Activated T-helper 1 cell treated with Interleukin-2 at 50 U/mL for 16 hours (primary cell): ENCODE measurements at places on chromosomes 2 and 18.

GRCh38 chr18:35775887-35776286 lies 194.3 kb downstream of the GALNT1 start:
- no peak for DNase-seq

DNA sequence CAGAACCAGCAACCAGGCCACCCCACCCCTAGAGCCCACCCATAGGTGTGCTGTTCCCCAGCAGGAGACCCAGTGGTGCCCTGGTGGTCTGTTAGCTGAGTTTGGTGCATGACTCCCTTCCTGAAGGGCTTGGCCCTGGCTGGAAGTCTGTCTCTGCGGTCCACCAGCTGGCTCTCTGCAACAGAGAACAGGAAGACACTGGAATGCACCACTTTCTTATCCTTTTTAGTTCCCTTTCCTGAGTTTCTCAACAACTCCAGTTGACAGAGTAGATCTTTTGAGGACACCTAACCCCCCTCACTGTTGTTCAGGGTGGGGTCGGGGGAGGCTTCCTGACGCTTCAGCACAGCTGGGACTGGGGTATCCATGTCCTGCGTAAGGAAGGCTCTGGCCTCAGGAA lies 11.9 kb upstream of the RPL37A start:
- DNase-seq, result no peak

GRCh38 chr2:64092502-64092901 lies 51.7 kb downstream of the PELI1 start:
- DNase-seq, result no peak

- DNase-seq, result no peak
Observed at GRCh38 chr2:38174646-38175423, 98.9 kb upstream of the CYP1B1 start.

DNA sequence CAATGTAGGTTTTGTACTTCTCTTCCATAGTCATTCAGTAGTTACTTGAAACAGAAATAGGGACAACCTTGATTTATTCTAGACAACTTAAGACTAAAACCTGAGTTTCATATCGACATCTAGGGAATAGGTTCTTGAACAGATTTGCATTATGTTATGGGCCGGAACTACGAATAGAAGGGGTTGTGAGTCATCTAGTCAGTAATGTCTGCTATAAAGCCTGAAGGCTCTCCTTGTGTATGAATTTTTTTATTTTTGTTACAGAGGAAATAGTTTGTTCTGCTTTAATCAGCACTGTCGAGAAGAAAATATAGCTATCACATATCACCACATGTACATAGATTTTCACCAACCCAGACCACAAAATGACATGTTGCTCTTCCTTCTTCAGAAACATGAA lies 17.3 kb upstream of the TRIM43 start:
- DNase-seq, result no peak

DNA sequence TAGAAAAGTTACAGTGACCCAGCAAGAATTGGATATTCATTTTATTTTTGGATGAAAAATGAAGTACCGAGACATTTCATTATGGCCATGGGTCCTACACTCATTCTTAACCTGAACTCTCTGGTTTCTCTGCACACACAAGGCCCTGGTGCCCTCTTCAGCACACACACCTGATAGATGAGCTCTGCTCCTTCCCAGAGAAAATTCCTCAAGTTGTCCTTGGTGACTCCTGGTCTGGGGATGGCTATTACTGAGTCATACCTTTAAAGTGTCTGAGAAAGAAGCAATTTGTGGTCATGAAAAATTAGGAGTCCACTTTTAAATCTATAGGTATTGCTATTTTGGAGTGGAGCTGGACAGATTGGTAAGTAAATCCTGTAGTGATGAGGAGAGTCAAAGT lies 311.5 kb downstream of the CDH2 start:
- DNase-seq, result no peak

DNA sequence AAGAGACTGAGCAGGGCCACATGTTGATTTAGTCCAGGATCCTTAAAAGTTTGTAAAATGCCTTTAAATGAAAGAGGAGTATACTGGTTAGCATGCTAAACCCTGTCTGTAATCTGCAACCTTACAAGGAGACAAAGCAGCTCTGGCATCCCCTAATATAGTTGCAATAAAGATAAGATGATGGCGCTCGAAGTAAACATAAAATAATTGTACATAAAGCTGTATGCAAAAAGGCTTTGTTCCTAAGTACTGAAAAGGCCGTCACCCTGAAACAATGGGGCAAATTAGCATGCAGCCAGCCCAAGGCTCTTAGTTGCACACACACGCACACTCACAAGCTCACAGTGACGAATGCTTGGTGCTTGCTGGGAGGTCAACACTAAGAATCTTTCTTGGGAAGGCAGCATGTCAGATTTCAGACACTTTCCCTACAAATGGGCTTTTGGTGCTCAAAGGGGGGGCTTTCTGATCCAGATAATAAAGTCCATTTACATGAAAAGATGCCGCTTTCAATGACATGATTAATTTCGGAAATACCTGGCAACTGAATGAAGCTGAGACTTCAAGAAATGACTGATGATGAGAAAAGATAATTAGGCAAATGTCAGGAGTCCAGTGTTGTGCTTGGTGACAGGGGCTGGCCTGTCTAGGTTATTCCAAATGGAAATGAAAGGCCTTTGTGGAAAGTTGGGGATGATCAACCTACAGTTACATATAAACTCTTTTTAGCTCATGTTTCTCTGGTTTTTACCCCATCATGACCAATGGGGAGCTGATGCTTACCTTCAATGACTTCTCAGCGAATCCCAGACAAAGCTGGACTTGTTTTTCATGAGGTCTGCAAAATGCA lies 370.3 kb downstream of the MEIS1 start:
- DNase-seq, result no peak

- DNase-seq, result no peak
Observed at GRCh38 chr2:165778653-165779451, 15.2 kb downstream of the GALNT3 start.

- DNase-seq, result no peak
Observed at GRCh38 chr2:76672798-76673197, 849.4 kb downstream of the LRRTM4 start.

DNA sequence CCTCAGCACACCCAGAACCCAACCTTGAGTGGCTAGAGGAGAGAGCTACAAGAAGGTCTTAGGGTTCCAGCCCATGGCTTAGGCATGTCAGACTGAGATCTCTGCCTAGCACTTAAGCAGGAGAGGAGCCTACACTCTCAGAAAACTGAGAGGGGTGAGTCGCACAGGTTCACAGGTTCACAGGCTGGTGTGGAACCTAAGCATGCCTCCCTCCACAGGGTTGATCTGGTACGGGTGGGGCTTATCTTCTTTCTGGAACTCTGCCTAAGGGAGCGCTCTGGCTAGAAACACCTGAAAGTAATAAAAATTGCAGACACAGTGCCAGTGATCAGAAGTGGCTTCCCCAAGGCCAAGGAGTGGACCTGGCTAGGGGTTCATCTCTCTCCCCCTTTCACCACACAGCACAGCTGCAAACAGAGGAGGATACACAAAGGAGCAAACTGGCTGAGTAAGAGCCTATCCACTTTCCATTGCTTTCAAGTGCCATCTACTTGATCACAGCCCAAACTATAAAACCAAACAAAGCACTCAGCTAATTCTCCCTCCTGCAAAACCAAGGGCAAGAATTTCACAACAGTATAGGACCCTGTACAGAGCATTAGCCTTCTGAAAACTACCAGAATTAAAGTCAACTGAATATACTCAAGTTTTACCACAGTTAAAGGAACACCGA lies 481.9 kb upstream of the SETBP1 start:
- no peak for DNase-seq

DNA sequence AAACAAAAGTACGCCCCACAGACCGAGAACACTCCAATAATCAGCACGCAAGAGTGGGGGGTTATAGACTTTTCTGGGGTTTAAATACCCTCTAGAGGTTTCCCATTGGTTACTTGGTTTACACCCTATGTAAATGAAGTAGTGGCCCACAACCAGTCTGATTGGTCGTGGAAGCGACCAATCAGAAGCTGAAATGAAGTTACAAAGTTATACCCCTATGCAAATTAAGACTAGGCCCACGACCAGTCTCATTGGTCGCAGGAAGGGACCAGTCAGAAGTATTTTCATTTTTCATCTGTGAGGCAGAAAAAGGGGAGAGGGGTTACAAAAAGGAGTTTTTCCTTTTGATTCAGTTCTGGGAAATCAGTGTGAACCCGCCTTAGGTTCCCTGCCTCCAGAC lies 55.3 kb upstream of the YWHAQ start:
- DNase-seq, result no peak

GRCh38 chr2:144439993-144440392 lies 79.9 kb downstream of the ZEB2 start:
- DNase-seq, result no peak

DNA sequence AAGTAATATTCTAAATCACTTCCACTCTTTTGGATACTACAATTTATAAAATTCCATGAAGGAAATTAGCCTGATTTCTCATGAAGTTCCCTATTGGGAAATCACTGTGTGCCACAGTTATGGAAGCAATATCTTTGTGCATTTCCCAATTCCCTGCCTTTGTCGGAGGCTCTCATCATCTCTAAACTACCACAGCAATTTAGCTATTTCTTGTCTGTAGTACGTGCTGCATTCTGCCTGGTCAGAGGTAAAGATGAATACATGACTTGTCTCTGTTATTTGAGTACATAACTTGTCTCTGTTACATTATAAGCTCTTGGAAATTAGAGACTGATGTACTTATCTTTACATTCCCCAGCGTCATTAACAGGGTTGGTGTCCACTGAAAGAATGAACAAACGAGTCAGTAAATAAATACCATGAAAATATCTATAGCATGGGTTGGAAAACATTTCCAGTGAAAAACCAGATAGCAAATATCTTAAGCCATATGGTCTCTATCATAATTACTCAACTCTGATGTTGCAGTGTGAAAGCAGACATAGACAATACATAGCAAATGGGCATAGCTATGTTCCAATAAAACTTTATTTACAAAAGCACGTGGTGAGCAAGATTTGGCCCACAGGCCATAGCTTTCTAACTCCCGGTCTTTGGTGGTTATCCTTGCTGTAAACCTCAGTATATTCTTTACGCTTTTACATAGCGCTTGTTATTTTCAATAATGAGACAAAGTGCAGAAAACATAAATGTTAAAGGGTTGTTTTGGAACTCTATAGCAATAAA lies 78.8 kb downstream of the BCL2 start:
- DNase-seq, result no peak

- DNase-seq, result no peak
Observed at GRCh38 chr2:210523650-210524289, 32.6 kb upstream of the CPS1 start.

- DNase-seq, result no peak
Observed at GRCh38 chr18:13221869-13222855, 3.6 kb downstream of the LDLRAD4 start.

DNA sequence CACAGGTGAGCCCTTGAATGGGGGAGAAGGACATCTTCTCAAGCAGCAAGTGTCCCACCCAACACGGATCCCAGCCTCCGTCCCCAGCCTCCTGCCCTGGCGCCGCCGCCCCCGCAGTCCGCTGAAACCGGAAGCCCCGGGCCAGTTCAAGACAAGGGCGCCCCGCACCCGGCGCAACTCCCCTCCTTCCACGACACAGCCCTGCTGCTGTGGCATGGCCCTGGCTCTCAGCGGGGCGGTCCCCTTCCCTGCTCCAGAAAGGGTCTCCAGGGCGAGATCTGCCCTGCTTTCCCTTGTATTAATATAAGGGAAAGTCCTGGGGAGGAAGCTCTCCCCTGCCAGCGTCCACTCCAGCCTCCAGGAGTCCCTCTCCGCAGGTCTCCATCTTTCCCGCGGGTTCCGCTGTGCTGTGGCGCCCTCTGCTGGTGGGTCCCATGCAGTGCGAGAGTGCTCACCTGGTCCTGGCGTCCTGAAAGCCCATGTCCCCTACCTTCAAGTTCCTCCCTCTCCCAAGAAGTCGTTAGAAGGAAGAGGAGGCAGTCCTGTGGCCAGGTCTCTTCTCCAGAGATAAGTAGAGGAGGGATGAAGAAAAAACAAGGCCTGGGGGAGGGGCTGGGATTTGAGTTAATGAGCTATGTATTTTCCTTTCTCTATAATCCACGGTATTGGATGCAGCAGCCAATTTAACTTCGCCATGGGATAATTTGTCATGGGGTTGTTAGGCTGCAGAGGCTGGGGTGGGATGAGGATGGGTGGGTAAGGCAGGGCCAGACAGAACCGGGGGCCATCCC lies 176.0 kb downstream of the SMAD2 start:
- peak; percentile 24 for DNase-seq

DNA sequence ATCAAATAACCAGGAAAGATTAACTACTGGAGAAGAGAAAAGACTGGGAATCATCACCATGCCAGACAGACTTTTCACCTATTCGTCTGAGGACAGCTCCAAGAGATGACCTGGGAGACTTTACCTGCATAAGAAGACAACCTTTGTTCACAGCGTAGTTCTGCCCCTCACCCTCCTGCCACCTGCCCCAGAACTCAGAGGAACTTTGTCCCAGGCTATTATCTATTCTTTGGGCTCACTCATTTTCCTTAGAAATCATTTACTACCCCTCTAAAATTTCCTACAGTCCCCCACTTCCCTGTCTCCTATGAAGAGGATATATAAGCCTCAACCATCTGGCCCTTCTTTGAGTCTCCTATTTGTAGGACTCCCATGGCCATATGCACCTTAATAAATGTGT lies 19.3 kb upstream of the COPS8 start:
- DNase-seq, result no peak

GRCh38 chr2:117858336-117858735 lies 43.8 kb downstream of the DDX18 start:
- DNase-seq, result no peak

- DNase-seq, result no peak
Observed at GRCh38 chr18:30132959-30133358, 909.6 kb downstream of the DSC3 start.

DNA sequence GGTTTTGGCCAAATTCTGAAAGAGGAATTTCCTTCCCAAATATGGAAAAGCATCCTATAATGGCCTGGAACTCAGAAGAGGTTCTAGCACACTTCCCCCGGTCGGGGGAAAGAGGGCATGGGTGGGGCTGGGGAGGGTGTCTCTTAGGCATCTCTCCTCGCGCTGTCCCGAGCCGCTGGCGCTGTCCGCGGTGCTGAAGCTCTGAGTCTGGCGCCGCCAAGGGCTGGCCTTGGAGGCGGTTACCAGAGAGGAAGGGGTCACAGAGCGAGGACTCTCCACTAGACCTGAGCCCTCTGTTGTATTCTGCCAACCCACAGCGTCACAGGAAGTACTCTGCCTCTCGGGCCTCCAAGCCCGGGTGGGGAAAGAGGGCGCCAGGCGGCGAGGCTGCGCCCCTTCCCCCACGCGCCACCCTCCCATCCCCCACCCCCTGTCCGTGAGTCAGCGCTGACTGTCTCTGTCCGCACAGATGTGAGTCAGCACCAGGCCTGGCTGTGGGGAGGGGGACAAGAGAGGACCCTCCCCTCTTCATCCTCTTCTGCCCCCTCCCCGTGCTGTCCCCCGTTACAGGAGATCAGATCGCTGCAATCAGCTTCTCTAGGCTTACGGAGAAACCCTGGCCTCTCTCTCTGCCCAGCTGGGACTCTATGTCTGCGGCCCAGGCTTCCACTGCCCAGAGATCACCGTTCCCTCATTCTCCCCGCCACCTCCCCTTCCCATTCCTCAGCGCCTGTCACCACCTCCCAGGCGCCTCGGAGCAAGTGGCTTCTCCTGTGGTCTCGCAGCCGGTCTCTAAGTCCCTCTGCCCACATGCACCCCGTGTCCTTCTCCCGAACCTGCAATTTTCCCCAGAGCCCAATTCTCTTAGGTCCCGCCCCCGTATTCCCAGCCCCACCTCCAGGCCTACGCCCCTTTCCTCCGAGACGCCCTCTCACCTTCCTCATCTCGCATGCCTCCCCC lies 779 bp downstream of the PTPRN start:
- peak; percentile 40 for DNase-seq

GRCh38 chr18:63969942-63970808 lies at the start of gene SERPINB8:
TSS of gene SERPINB8 (plus strand) at chr18:63970081. CDS start at chr18:63978309, 8,228 bp downstream.
- DNase-seq, result peak; percentile 71

- no peak for DNase-seq
Observed at GRCh38 chr2:164773635-164774034, 68.0 kb downstream of the COBLL1 start.
